SJCRH30 (cell line): ENCODE measurements at places on chromosomes 5 and 9. TPM values are rescaled to one million over a fixed set of nuclear protein-coding genes. Genes with fewer than 3 reads are reported as not detected.

Gene EFNA5
- 32.7 and 41.3 TPM in 2 replicates for total RNA-seq

Gene CER1
- not detected in 2 replicates for total RNA-seq

GRCh38 chr5:140399979-140400729, 1.5 kb upstream of the ANKHD1 start:
- no peaks in the 10 kb centered on the region; the same call in 1 of the 2 replicates for H3K4me1 ChIP-seq
- DNase-seq = peak; percentile 2
- H3K27me3 ChIP-seq = no peaks in the 10 kb centered on the region
- H3K27ac ChIP-seq = peak overlapping the region; percentile 58

GRCh38 chr5:175202463-175203068, 241.4 kb downstream of the DRD1 start:
- peaks cover 17% of the 10 kb centered on the region for H3K4me1 ChIP-seq
- 0 out of 2 replicates have a peak overlapping the region, but pooled peaks have one; percentile 6 for H3K27ac ChIP-seq
- no peaks in the 10 kb centered on the region for H3K27me3 ChIP-seq
- no peak overlapping the region for H3K4me3 ChIP-seq
- H3K36me3 ChIP-seq = no peaks in the 10 kb centered on the region
- DNase-seq = peak; percentile 59

DNA sequence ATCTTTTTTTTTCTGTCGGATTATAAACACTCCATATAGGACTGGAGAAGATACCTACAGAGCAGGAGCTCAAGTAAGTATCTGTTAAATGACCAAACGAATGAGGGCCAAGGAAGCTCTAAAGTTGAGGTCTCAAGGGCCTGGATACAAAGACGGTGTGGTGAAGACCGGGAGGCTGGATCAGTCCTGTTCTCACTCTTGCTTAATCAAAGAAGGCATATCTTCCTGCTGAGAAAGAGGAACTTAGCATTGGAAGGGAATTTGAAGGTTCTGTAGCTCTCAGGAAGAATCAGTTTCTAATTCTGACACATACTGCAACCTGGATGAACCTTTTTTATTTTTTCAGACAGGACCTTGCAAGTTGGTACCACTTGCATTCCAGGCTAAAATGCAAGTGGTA, 28.3 kb upstream of the PAX5 start:
- no peak overlapping the region for H3K27ac ChIP-seq
- H3K27me3 ChIP-seq = no peaks in the 10 kb centered on the region
- no peaks in the 10 kb centered on the region for H3K36me3 ChIP-seq
- DNase-seq = no peak

DNA sequence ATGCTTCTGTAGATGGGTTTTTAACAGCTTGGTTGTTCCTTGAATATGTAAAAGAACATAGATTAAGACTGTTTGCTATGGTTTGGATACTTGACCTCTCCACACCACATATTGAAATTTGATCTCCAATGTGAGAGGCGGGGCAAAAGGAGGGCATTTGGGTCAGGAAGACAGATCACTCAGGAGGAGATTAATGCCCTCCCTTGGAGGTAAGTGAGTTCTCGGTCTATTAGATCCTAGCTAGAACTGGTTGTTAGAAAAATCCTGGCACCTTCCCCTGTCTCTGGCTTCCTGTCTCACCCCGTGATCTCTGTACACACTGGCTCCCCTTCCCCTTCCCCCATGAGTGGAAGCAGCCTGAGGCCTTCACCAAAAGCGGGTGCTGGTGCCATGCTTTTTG, 281.1 kb upstream of the ANKRD55 start:
- H3K4me1 ChIP-seq = no peaks in the 10 kb centered on the region
- H3K27ac ChIP-seq = no peak overlapping the region
- no peak for DNase-seq
- H3K27me3 ChIP-seq = peaks cover 4% of the 10 kb centered on the region; the same call in 1 of the 2 replicates
- H3K4me3 ChIP-seq = no peak overlapping the region

DNA sequence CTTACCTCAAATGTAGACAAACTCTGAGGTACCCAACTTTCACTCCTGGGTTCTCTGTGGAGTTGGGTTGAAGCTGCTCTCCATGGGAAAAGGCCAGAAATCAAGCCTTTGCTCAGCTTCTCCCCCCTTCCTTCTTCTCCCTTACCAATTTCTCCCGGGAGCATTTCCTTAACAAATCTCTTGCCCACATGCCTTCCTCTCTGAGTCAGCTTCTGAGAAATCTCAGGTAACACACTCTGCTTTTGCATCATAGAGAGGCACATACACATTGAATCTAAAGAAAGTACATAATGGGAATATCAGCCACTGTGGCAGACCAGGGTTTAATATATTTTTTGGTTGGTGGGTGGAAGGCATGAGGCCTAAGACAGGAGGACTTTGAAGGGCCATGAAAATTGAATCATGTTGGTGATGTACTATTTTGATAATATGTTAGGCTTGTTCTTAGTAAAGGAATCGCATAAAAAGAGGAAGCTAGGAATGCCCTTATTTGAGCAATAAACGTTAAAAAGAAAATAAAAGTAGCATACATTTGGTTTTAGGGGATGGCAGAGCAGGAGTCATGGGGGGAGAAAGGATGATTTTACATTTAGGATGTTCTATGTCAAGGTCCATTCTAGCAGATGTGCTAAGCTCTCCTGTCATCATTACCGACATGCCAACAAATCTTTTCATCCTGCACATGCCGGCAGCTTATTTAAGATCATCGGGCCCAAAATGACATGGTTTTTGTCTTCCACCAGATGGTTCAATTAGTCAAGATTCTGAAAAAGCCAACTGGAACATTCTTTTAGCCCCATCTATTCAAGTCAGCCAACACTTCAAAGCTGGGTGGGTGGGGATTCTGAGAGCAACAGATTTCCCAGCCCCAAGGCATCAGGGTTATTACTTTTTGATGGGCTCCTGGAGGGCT, 199.5 kb upstream of the CLINT1 start:
- DNase-seq = no peak
- H3K27ac ChIP-seq = no peak overlapping the region
- no peaks in the 10 kb centered on the region for H3K4me1 ChIP-seq
- no peaks in the 10 kb centered on the region for H3K36me3 ChIP-seq

DNA sequence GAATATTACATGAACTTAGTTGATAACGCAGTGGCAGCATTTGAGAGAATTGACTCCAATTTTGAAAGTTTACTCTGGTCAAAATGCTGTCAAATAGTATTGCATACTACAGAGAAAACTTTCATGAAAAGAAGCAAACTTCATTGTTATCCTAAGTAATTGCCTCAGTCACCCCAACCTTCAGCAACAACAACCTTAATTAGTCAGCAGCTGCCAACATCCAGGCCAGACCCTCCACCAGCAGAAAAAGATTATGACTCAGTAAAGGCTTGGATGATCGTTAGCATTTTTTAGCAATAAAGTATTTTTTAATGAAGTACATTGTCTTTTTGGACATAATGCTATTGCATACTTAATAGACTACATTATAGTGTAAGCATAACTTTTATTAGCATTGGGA, 40.8 kb upstream of the SPDL1 start:
- H3K4me3 ChIP-seq = no peak overlapping the region
- H3K27me3 ChIP-seq = no peaks in the 10 kb centered on the region
- H3K36me3 ChIP-seq = no peaks in the 10 kb centered on the region
- no peaks in the 10 kb centered on the region for H3K4me1 ChIP-seq

DNA sequence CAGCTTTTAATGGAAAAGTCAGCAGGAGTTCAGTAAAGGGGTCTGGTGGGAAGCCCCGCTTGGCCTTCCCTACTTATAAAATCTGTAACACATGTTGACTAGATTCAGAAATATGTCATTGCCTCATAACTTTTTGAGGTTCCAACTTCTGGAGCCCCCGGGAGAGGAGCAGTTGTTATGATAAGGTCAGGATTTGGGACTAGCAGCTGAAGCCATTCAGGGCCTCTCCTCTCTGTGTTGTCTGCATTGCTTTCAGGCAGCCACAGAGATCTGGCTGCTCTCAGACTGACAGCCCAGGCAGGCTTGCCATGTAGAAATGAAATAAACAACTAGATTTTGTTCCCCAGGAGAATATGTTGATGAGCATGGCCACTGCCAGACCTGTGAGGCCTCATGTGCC, 167.1 kb downstream of the RFK start:
- H3K4me3 ChIP-seq = no peak overlapping the region
- H3K27me3 ChIP-seq = no peaks in the 10 kb centered on the region
- no peaks in the 10 kb centered on the region for H3K4me1 ChIP-seq

DNA sequence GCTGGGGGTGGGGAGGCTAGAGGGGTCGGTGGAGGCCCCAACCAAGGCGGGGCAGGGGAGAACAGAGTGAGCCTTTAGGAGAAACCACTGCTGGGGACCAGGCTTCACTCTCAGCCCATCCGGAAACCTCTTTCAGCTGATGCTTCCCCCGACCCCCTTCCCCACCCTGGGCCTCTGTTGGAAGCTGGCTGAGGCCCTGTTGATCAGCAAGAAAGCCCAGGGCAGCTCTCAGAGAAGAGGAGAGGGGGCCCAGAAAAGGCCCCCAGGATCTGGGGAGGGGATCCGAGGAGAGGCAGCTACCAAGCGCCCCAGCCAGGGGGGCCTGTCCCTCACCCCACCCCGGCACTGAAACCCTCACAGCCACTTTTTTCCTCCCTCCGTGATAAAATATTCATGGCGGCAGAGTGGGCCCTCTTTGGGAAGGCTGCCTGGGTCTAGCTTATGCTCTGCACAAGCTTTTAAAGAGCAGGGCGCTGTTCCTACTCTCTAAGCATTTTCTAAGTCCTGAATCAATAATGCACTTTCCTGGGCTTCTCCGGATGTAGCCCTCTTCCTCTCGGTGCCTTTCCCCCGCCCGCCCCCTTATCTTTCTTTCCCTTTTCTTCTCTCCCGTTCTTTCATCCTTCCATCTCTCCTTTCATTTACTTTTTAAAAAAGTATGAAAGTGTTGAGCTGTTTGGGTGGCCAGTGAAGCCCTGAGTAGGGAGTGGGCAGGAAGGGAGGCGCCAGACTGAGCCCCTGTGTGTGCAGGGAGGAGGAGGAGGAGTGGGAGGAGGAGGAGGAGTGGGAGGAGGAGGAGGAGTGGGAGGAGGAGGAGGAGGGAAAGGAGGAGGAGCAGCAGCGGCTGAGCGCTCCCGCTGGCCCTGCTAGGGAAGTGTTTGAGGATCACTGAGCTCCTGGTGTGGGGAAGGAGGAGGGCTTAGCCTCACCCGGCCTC, 23.5 kb downstream of the NTNG2 start:
- no peak overlapping the region for H3K4me3 ChIP-seq
- DNase-seq = no peak
- H3K27me3 ChIP-seq = peaks cover 94% of the 10 kb centered on the region
- H3K36me3 ChIP-seq = no peaks in the 10 kb centered on the region
- no peak overlapping the region for H3K27ac ChIP-seq

- no peaks in the 10 kb centered on the region for H3K27me3 ChIP-seq
- H3K4me3 ChIP-seq = no peak overlapping the region
- H3K4me1 ChIP-seq = peaks cover 20% of the 10 kb centered on the region
- H3K36me3 ChIP-seq = no peaks in the 10 kb centered on the region
- H3K27ac ChIP-seq = no peak overlapping the region
- DNase-seq = no peak
Measured at GRCh38 chr9:109560470-109561132, 62.5 kb upstream of the PTPN3 start.
